ENCODE measurements at places on chromosomes 13 and 19.

GRCh38 chr13:40116008-40116407, 460.5 kb downstream of the COG6 start:
- no peak for DNase-seq

DNA sequence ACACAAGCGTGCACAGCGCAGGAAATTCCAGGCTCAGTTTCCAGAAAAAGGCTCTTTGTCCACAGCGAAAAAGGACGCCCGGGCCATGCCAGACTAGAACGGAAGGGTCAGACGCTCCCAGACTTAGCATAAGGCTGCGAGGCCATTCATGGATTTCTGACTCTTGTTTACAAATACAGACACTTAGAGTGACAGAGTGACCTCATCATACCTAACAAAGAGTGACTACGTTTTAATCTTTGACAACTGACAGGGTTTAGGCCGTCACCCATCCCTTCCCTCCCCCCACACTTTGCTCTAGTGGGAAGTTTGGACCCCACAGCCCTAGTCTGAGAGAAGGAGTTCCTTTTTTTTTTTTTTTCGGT, 418 bp upstream of the ZNF709 start:
- DNase-seq, result no peak

GRCh38 chr19:38551450-38551813, 66.3 kb downstream of the MAP4K1 start:
- no peak for DNase-seq

DNA sequence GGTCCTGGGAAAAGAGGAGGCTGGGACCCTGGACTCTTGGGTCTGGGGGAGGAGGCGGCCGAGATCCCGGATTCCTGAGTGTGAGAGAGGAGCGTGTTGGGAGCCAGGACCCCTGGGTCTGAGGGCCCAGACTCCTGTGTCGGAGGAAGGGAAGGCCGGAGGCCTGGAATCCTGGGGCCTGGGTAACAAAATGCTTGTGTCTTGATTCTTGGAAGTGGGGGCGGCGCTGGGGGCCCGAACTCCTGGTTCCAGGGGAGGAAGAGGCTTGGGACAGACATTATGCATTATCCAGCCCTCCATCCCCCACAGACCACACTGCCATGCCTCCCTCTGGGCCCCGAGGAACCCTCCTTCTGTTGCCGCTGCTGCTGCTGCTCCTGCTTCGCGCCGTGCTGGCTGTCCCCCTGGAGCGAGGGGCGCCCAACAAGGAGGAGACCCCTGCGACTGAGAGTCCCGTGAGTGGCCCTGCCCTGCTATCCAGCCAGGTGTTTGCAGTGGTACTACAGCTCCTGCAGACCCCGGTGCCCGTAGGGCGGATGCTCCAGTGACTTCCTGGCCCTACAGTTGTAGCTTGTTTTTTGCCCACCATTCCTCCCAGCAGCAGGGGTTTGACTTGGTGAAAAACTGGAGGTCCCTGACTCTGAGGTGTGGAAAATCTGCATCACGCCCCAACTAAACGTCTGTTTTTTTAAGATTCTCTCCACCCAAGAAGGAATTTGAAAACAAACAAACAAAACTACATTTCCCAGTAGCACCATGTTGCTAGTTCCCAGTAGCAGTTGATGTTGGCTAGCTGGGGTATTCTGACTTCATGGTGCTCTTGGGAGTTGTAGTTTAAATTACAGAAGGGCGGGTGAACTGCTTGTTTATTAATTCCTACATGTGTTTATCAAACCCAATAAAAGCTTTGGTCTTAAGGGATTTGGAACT, 630 bp downstream of the NUCB1 start:
- DNase-seq, result peak; percentile 71

- no peak for DNase-seq
Observed at GRCh38 chr19:51470966-51471365, 7.4 kb upstream of the CEACAM18 start.

DNA sequence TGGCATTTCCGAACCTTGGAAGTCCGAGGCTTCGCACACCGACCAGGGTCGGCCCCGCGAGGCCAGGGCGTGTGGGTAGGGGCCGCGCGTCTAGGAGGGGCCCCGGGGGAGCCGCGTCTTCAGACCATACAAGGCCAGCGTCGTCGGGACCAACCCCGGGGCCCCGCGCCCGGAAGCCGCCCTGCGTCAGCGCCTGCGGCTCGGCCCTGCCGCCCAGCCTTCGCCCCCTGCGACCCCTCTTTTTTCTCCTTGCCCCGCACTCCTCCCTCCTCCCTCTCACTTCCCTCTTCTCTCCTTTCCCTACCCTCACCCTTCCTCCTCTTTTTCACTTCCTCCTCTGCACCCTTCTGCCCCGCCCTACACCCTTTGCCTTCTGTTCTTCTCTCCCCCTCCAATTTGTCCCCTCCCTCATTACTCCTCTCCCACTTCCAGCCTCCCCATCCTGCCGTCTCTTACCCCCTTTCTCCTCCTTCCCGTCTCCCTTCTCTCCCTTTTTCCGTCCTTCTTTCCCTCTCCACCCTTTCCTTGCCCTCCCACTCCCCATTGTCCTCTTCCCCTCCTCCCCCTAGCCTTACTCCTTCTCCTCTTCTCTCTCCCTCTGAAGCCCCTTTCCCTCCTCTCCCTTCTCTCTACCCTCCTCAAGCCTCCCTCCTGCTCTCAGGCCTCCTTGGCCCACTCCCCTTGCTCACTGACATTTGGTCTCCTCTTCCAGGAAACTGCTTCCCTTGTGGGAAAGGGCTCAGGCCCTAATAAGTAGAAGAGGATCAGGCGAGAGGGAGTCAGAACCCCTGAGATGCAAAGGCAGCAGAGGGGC, 2.2 kb upstream of the PLEKHG2 start:
- peak; percentile 45 for DNase-seq

DNA sequence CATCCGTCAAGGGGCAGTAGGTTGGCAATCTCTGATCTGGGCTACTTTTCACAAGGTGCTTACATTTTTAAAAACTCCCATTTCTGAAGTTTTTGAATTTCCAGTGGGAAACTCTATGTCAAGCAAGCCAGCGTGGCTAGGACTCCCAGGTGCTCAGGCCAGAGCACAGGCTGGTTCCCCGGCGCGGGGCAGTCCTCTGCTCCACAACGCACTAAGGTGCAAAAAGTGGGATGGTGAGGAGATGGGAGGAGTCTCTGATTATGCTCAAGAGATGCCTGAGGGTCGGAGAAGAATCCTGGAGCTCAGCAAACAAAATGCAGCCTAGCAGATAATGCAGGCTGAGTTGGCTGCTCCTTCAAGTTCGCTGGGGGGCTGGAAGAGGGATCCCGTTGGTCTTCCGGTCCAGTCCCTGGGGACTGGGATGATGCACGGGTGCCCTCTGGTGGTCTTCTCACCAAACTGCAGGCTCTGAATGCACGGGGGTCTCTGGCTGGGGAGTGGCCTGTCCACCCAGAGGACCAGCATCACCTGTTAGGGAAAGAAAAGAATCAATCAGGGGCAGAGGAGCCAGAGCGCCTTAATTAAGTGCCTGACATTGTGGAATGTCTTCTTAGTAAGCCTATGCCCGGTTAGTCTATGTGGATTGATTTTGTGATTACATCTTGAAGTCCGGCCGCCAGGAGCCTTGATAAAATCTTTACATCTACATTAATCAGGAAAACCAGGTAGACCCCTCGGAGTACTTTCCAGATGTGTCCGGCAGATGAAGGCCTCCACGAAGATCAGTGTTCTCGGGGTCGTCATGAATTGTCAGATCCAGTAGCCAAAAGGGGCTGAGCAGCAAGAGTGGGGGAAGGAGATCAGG, 244.4 kb upstream of the MAB21L1 start:
- peak; percentile 74 for DNase-seq

GRCh38 chr19:1266129-1266915, 2.8 kb upstream of the CIRBP start:
- DNase-seq, result peak; percentile 93

DNA sequence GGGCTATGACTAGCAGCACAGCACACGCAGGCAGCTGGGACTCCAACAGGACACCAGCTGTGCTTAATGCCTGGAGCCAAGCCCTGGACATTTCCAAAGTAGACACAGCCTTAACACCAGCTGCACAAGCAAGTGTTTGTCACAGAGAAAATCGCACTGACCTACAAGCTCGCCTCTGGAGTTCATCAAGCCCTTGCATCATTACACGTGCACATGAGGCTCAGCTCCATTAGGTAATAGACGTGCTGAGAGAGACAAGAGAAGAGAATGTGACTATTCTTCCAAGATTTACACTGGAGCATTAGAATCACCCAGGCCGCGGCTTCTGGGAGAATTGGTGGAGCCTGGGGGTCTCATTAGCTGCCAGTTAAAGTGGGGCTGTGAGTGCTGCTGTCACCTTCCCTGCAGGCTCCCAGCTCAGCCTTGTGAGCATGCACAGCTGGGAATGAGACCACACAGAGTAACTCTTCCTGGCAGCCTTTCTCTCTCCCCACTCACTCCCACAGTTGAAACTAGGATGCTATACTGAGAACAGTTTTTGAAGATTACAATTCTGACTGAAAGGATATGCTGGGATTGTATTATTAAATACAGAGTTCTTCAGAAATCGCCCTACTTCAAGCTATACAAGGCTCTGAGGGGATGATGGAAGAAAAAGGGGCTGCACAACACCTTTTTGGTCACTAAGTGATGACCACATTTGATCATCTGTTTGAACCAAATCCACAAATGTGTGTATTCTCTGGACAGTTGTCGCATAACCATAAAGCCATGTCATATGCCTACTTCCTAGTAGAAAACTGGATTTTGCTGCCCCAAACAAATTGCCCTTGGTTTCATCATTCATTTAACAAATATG, 10.5 kb downstream of the STOML3 start:
- no peak for DNase-seq

GRCh38 chr19:28117143-28117542, 1095.8 kb downstream of the UQCRFS1 start:
- DNase-seq, result no peak

GRCh38 chr13:54402495-54402894, 1373.9 kb downstream of the OLFM4 start:
- DNase-seq, result no peak

GRCh38 chr19:6039566-6040225, 61.8 kb upstream of the RANBP3 start:
- DNase-seq, result no peak

GRCh38 chr19:10352764-10353671, 13.6 kb upstream of the ICAM3 start:
- DNase-seq, result no peak

DNA sequence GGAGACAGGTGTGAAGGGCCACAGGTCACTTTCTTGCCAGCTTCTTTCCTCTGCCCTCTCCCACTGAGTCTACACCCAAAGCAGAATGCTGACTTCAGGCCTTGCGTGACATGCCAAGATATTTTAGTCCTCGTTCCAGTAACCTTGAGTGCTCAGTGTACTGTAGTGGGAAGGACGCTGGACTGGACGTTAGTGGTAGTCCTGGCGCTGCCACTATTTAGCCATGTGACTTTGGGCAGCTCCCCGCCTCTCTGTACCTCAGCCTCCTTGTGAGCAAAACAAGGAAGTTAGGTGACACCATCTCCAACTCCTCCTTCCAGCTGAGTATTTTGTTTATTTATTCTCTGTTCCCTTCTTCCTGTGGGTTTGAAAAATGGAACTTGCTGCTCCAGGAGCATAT, 86.1 kb downstream of the FRY start:
- DNase-seq, result no peak

- no peak for DNase-seq
Observed at GRCh38 chr19:55223291-55224037, 5.1 kb downstream of the TMEM86B start.

GRCh38 chr13:40777166-40777808, 6.3 kb upstream of the MRPS31 start:
- DNase-seq, result peak; percentile 30

DNA sequence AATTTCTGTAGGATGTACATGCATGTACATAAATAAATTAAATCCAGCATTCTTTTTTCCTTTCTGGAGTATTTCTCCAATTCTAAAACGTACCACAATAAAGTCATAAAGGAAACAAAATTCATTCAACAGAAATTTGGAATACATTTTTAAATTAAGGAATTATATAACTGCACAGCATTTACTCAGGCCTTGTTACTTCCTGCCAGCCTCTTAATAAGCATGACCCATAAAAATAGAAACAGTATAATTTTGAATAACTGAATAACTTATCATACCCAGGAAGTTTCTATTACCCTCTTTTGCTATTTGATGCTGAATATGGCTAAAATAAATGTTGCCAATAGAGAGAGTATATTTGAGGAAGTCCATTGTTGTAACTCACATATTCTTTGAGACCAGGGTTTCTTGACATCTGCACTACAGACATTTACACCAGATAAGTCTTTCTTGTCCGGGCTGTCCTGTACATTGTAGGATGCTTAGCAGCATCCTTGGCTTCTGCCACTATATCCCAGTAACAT, 178.2 kb downstream of the KLF12 start:
- DNase-seq, result no peak

- DNase-seq, result peak; percentile 31
Observed at GRCh38 chr19:52138278-52138982, 1.3 kb downstream of the ZNF616 start.

DNA sequence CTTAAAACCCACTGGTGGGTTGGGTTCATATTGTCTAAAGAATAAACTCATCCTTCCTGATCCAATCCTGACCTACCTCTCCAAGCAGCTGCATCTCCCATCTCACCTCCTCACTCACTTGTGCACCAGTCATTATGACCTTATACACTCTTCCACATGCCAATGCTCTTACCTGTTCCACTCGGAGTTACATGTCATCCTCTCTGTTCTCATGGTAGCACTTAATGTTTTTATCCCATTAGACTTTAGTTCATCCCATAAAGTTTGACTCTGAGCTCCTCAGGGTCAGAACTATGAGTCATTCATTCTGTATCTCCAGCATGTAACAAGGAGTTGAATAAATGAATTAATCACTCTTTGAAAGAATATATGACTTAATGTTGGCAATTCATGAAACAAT, 330.2 kb downstream of the KLF12 start:
- DNase-seq, result no peak

GRCh38 chr19:40810160-40810559, 11.2 kb downstream of the EGLN2 start:
- DNase-seq, result no peak

- DNase-seq, result no peak
Observed at GRCh38 chr13:68551701-68552522, 1321.8 kb upstream of the PCDH9 start.

- DNase-seq, result no peak
Observed at GRCh38 chr19:12314553-12314952, 18.9 kb downstream of the ZNF563 start.

GRCh38 chr19:4058693-4059452, 7.8 kb downstream of the ZBTB7A start:
- peak; percentile 74 for DNase-seq

GRCh38 chr19:57067440-57067839, 52.3 kb upstream of the USP29 start:
- no peak for DNase-seq

- DNase-seq, result no peak
Observed at GRCh38 chr13:75329097-75329496, 152.9 kb downstream of the TBC1D4 start.

DNA sequence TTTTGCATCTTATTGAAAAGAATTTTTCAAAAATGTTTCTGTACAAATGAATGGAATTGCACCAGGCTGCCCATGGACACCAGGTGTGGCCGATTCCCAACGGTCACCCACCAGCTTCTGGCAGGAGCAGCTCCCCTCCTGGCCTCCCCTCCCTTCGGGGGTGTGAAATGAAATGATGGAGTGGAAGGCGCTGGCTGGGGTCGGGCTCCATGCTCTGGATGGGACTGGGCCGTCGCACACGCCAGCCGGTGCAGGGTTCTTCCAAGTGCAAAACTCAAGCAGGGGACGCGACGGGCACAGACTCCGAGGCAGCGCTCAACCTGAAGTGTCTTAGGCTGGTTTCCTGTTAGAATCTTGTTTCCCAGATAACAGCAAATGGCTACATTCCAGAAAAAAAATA, 21.9 kb downstream of the C19orf44 start:
- DNase-seq, result no peak

GRCh38 chr19:29683009-29683408, 17.7 kb downstream of the PLEKHF1 start:
- no peak for DNase-seq

- peak; percentile 27 for DNase-seq
Observed at GRCh38 chr13:69450245-69450644, 657.4 kb upstream of the ATXN8OS start.
